Natural killer cell treated with Interleukin-12 subunit alpha and Interleukin-12 subunit beta and Interleukin-15 and Interleukin-18, amount 100 ng/mL, for 72 hours (primary cell): ENCODE measurements at places on chromosomes 1 and 21. TPM values are rescaled to one million over a fixed set of nuclear protein-coding genes. Genes with fewer than 3 reads are reported as not detected.

Gene DNAI4
- total RNA-seq, result 0.76 TPM

Gene OR14K1
- total RNA-seq, result not detected

Gene CAPN8
- not detected for total RNA-seq

Gene RGSL1
- total RNA-seq, result not detected

Gene BLACAT1
- not detected for total RNA-seq

Gene FAM163A
- total RNA-seq, result not detected

Gene ZNF648
- total RNA-seq, result not detected
